Gastroesophageal sphincter (tissue), 4 donors: ENCODE measurements at places on chromosomes 4 and X.

DNA sequence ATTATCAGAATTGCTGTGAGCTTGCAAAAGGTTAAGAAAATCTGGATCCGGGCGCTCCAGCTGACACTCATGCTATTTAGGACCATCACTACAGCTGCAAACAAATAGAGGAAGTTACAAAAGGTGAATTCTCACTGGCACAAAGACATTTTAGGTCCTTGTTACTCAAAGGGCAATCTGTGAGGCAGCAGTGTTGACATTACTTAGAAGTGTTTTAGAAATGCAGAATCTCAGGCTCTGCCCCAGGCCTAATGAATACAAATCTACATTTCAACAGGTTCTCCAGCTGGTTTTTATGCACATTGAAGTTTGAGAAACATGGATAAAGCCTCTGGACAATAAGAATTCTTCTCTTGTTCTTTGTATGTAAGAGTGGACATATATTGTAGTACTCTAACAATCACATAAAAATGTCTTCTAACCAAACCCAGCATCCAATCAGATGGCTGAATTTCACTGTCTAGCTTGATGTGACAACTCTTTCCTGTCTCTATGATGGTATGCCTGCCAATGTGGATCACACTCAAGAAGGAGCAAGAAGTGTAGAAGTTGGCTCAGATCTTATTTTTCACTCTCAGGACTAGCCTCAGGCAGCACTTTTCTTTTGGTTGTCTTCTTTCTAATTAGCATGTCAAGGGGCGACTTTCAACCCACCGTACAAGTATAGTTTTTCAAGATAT, 18.8 kb downstream of the SLC7A11 start:
- ATAC-seq = no peak

GRCh38 chr4:70838204-70838603, 1.5 kb downstream of the GRSF1 start:
- ATAC-seq = no peak

DNA sequence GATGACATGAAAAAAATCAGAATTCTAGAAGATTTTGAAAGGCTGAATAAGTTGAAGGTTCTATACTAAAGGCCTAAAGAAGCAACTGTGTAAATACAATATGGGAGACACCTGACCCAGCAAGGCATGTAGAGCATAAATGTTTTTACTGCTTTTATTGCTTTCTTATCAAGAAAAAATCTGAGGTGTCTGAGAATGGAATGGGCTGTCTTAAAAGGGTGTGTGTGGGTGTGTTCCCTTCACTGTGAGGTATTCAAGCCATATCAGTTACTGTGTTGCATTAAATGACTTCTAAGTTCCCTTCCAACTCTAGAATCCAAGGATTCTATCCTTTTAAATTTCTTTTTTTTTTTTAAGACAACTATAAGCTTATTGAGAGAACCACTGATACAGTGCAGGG, 15.7 kb downstream of the ATP8A1 start:
- no peak for ATAC-seq

DNA sequence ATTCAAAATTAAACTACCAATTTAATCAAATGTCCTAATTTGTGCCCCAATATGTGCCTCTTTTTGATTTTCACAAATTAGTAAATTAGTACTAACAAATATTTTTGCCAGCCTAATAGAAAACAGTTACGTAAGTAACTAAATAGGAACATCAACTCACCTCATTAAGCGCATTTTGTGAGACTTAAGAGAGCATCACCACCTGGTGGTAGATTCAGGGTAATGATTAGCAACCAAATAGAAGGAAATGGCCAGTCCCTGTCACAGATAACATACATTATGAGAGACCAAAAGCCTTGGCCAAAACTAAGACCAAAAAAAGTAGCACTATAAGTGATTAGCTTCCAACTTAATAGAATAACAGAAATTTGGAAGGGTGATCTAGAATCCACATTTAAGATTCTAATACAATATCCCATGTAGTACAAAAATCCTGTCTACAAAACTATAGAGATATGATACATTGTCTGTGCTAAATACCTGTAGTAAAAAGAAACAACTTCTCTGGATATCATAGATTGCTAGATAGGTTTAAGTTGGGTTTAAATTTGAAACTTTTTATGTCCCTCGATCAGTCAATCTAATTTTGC, 46.7 kb downstream of the C4orf46 start:
- peak; percentile 50 for ATAC-seq

DNA sequence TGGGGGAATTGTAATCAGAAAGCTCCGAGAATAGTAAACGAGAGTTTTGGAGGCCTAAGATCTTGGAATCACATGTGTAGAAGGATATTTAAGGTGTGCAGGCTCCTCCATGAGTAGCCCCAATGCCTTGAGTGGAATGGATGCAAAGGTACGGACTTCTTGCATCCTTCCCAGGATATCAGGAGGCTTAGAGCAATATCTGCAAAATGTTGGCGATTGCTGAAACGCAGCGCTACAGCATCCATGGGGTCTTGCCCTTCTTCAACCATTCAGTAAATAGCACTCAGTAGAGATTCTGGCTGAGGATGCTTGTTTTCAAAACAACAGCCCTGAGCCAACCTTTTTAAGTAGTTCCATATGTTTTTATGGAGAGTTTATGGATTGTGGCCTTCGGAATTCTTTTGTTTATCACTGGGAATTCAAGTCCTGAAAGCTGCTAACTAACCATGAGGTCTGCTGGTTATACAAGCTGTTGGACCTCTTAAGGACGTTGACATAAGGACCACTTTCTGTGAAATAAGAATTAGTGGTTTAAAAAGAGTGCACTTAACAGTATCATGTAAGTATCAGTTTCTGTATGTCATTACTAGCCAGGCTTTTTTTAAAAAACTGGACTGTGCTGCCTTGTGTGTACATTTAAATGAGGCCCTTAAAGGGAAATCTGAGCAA, 228.8 kb upstream of the PGRMC2 start:
- ATAC-seq = no peak

DNA sequence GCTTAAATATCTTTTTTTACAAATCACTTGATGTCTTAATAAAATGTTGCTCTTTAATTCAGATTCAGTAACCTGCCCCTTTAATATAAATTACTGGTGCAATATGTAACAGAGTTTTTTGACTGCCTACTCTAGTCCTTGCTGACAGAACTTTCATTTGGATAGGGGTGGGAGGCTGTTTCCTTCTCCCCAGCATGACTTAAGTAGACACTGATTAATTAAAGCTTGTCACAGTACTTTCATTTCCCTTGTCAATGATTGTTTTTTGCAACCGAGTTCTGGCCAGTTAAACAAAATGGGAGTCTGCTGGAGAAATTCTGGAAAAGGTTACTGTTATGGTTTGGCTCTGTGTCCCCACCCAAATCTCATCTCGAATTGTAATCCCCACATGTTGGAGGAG, 37.3 kb upstream of the BBS12 start:
- no peak for ATAC-seq

GRCh38 chr4:82594456-82594855, 32.7 kb upstream of the TMEM150C start:
- ATAC-seq = no peak

DNA sequence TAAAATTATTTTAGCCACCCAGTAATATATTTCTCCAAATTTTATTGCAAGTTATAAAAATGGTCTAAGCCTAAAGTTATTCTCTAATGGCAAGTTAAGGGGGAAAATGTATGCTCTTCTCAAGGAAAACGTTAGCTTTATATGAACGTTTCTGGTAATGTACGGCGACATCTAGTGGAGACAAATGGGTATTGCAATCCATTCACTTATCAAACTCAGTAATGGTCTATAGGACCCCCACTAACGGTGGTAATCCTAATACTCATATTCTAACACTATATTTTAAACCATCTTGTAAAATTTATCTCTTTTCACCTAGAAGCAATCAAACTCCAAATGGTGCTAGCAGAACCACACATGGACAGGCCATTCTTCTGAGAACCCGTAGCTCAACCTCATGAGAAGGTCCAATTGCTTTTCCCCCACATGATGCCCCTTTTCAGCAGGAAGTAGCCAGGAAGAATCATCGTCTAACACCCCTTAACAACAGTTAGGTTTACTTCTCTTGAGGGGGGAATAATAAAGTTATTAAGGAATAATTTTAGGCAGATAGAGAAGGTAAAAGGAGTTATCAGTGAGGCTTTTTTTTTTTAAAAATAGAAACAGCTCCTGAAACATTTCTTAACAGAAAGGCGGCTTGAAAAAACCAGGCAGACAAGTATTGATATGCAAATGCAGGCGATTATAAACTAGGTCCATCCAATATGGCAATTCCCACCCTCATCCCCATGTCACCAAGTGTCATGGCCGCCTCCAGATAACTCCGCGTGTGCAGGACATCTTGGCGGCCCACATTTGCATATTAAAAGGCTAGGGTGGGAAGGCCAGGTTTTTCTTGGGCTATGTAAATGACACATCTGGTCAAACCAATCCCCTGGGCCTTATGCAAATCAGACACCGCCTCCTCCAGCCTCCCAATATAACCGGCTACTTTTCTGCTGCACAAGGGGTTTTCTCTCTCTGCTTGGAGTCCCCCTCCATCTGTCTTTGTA, 35.0 kb downstream of the NUDT11 start:
- ATAC-seq = no peak

DNA sequence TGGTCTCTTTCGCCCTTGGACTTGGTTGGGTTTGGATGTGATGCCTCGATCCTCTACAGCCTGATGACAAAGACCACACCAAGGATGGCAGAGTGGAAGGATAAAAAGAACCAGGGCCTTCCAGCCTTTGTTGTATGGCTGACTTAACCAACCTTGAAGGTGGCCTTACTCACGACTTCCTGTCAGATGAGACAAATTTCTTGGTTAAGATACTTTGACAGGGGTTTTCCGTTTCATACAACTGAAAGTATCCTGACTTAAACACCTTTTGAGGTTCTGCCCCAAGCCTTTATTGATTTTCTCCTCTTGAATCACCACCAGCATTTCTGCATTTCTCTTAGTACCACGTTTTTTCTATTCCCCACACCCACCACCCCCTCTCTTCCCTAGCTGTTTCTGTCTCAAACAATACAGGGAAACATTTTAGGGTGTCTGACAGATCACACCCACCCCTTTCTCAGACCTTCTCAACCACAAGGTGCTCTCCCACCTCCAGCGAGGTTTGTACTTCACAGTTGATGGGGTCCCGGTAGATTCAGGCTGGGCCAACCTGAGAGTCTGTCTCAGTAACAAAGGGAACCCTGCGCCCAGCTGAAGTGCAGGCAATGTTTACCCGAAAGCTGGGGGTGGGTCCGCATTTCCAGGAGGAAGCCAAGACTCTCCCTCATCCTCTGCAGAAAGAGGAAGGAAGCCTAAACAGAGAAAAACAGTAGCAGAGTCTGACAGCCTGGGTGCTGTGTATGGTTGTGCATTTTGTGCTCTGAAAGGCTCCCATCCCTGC, 5.0 kb upstream of the TSPAN5 start:
- ATAC-seq = no peak

DNA sequence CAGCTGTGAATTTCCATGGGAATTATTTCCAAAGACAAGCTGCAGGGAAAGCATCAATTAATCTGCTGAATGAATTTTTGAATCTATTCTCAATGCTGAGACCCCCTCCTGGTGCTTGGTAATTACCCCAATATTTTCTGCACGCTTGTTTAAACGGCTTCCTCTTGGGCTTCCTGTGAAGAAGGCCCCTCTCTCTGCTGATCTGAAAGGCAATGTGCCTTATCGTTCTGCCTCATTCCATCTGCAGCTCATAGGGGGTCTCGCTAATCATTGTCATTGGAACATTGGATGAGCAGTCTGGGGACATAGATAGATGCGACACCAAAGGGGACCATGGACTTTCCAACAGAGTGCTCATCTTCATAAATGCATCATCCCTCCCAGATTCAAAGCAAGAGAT, 851.6 kb downstream of the PDHA2 start:
- no peak for ATAC-seq

GRCh38 chr4:85812776-85813175, 337.8 kb downstream of the ARHGAP24 start:
- ATAC-seq = no peak

DNA sequence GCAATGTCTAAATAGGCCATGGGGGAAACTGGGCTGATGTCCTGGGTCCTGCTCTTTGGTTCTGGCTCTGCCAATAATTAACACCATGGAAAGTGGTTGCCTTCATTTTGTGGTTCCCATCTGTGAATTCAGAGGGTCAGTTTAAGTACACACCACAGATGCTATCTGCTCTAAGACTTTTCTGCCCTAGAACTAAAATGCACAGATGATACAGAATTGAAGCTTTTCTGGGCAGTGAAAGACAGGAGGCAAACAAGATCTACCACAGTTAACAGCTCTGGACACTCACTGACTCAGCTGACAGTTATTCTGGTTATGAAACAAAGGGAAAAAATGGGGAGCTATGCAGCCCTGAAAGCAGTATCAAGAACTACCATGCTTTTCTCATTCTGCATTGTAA, 37.3 kb downstream of the APBB2 start:
- peak; percentile 42 for ATAC-seq

DNA sequence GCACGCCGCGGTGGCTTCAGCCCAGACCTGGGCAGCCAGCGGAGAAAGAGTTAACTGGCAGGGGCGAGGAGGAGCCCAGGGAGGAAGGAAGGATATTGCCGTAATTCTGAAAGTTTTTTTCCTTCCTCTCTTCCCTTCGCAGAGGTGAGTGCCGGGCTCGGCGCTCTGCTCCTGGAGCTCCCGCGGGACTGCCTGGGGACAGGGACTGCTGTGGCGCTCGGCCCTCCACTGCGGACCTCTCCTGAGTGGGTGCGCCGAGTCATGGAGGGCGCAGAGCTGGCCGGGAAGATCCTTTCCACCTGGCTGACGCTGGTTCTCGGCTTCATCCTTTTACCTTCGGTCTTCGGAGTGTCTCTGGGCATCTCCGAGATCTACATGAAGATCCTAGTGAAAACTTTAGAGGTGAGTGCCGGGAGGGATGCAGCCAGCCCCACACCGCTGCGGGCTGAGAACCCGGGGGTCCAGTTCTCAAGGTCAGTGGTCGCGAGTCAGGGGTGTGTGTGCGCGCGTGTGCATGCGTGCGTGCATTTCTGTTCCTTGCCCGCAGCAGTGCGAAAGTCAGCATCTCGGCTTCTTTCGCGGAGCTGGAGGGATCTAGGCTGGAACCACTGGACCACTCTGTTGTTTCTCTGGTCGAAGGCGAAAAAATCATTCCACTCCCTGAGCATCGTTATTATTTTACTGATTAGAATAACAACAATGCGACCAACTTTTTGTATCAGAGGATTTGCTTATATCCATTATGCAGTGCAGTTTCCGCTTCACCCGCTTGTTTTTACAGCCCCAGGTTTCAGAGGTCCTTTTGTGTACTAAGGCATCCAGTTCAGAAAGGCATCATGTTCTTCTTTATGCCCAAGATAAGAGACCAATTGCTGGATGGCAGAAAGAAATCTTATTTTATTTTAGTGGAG, 709 bp downstream of the GPAT3 start:
- peak; percentile 54 for ATAC-seq

GRCh38 chr4:2927696-2928075, 35.5 kb downstream of the NOP14 start:
- no peak for ATAC-seq
